ENCODE measurements at places on chromosomes 11 and 22.

DNA sequence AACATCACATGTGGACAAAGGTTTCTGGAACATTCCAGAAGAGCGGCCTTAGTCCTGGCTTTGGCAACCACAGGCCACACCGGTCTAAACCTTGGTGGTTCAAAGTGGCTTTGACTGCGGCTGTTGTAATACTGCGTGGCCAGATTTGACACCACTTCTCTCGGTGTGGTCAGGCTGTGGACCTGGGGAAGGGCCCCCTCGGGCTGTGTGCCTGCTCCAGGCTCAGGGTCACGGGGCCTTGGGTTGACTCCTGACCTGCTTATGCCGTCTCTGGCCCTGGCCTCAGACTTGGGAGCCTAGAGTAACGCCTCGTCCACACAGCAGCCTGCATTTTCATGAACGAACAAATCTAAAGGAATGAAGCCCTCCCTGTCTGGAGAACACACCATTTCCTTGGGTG is 118.0 kb downstream of the PHF21B start:
- no peak for DNase-seq

GRCh38 chr11:59429924-59430516 is 3.8 kb upstream of the OR5A2 start:
- DNase-seq: peak; percentile 34

- no peak for DNase-seq
Measured at GRCh38 chr22:24498824-24499223, 3.7 kb downstream of the UPB1 start.

GRCh38 chr11:121119440-121119839 is 18.4 kb downstream of the TECTA start:
- DNase-seq: no peak

- no peak for DNase-seq
Measured at GRCh38 chr11:67662835-67663531, 11.4 kb downstream of the ALDH3B2 start.

- DNase-seq: no peak
Measured at GRCh38 chr11:83026229-83026628, 45.5 kb downstream of the RAB30 start.

DNA sequence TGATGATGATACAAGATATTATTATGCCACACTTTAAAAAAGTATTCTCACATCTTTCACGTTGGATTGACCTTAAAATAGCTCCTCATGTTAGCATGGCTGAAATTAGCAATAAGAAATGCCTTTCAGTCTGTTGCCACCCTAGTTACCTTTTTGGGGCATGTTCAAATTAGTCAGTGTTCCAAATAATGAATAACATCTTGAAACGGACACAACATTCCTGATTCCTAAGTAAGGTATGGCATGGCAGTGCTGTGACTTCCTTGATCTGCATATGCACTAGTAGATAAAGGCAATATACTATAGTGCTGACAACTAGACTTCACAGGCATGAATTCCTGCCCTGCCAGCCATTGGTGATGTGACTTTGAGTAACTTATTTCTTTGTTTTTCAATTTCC is 914.5 kb downstream of the METTL15 start:
- no peak for DNase-seq

DNA sequence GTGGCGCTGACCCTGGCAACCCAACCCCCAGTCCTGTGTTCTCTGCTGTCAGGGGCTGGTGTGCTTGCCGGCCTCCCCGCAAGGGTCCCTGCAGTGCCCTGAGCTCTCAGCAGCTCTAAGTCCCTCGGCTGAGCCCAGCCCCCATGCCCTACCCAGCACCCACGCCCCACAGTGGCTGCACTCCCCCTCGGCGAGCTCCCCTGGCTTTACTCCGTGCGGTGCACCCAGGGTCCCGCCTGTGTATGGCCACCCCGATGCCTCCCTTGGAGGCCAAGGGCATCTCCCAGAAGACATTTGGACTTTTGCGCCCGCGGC is 72.5 kb upstream of the SHISAL1 start:
- no peak for DNase-seq

GRCh38 chr22:20995329-20996030 is 6.4 kb downstream of the THAP7 start:
- no peak for DNase-seq

GRCh38 chr11:2205981-2206690 is 34.5 kb upstream of the TH start:
- DNase-seq: no peak

DNA sequence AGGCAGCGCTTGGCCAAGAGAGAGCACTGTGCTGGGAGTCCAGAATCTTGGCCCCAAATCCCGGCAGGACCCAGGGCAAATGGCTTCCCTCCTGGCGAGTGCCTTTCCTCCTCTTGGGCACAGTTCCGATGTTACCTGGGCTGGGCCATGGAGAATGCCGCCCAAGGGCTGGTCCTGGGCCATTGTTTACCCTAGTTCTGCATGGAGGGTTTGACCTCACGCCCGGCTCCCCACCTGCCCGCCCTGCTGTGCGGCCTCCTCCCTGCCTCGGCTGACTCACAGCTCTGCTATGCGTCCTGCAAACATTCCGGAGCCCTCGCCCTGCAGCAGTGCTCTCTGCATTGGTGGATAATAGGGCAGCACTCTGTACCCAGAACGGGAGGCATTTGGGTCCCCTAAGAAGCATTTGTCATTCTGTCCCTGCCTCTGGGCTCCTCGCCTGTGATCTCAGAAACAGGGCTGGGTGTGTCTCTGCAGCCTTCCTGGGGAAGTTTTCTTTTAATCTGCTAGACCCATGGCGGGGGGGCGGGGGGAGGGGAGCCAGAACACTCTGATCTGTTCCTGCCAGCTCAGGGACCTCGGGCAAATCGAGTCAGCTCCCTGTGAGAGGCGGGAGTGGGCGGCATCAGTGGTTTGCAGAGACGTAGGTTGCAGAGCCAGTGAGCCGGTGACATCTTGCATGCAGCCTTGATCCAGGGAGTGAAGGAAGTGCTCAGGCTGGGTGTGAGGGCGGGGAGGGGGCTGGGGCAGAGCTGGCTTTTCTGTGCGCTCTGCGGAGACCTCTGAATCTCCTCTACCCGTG is 32.9 kb upstream of the SMIM38 start:
- peak; percentile 77 for DNase-seq

All from CD4-positive, alpha-beta T cell treated with Interleukin-6 for 4 hours (primary cell).